ENCODE measurements at places on chromosomes 1 and 21.

DNA sequence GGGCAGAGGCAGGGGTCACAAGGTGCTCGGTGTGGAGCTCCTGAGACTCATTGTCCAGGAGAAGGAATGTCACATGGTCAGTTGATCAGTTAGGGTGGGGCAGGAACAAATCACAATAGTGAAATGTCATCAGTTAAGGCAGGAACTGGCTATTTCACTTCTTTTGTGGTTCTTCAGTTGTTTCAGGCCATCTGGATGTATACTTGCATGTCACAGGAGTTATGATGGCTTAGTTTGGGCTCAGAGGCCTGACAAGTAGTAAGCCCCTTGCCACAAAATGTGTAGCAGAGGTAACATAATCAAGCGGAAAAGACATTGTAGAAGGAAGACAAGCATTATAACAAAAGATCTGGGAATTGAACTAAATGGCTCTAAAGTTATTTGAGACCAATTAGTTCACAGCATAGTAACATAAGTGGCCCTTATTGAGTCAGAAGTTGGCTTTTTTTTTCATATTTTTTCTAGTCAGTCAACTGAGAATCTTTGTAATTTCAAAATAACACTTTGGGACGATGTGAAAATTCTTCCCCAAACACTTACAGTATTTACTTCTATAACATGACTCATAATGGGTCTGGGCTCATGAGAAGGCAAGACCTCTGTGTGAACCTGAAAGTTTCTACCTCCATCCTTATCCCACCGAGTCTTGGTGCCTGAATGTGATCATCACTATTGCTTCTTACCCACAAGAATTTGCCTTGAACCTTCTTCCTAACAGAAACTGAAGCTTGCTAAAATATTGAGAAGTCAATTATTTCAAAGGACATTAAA is 137.0 kb upstream of the DPT start:
- DNase-seq, result no peak

GRCh38 chr1:40432644-40433390 is 17.5 kb upstream of the ZFP69B start:
- no peak for DNase-seq

DNA sequence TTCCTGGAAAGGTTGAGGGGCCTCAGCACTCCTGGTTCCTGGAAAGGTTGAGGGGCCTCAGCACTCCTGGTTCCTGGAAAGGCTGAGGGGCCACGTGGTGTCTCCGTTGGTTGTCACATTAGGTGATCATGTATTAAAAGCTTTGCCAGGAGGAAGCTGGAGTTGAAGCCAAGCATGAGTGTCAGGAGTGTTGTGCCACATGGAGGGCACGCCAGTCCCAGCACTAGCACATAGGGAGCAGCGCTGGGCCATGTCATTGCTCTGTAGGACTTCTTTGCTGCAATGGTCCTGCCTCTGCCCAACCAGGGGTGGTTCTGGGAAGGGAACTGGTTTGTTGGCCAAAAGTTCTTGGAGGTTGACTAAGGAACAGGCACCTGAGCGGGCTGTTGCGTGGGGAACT is 13.3 kb downstream of the ATP5PO start:
- no peak for DNase-seq

DNA sequence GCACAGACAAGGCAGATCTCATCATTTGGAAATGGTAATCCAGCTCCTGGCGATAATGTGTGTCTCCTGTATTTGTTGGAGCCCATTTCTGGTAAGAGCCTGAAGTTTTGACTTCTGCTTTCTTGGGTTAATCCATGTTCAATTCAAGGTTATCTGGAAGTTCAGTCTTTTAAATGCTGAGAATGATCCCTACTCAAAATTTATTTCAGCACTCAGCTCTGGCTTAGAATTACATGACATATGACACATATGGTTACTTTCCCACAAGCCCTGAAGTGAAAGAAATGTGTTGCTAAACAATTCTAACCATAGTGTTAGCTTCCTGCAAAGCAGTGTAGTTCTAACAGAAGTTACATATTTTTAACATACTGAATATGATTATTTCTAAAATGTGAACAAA is 2.7 kb downstream of the PTGFR start:
- DNase-seq, result no peak

DNA sequence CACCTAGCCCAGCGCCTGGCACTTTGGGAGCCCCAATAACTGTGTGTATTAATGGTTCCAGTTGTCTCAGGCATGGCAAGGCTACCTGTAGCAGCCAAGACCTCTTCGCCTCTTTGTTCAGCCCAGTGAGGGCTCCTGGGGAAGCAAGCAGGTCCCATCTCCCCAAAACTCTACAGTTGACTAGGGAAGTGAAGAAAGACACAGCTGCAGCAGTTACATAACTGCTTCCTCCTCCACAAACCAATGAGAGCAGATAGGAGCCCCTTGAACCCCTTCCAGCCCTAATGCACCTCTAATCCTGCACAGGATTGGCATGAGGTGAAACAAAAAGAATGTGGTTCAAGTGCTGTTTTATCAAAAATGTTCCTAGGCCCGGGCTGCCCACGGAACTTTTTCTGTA is 100.5 kb downstream of the SYF2 start:
- DNase-seq, result no peak

GRCh38 chr1:93672477-93673162 is 9.0 kb downstream of the BCAR3 start:
- DNase-seq, result no peak

Measured in HFFc6 (cell line).